ENCODE measurements at places on chromosomes 7 and 10.

DNA sequence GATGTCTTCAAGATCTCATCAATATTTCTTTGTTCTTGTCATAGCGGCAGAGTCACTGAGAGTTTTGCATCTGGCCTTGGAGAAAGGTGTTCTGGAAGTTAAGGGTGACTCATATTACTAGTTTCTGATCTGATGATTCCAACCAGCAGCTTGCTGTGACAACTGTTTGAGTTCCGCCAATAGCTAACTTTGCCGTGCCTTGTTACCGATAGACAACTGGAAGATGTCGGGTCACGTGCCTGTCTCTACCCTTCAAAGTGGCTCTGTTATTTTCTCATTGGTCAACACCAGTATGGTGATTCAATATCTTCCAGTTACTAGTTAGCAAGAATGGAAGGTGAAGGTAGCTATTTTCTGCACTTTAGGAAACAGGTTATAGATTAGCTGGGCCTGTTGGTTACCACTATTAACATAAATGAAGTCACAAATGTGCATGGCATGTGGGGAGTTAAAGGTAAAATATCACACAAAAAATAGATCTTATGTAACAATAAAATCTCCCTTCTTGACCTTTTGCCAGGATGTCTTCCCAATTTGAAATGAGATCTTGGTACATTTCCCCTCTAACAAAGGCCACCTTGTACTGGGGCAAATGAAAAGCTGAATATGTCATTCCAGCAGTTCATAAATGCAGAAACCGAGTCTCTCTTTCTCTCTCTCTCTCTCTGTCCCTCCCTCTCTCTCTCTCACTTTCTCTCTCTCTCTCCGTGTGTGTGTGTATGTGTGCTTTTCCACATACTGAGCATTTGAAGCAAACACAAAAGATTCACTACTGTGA, 2.6 kb upstream of the MGAM2 start:
- DNase-seq = no peak

- DNase-seq = no peak
These were observed 594.8 kb downstream of the ZWINT start for GRCh38 chr10:55766212-55766611.

- DNase-seq = no peak
These were observed 321.3 kb downstream of the BICC1 start for GRCh38 chr10:58833771-58834561.

DNA sequence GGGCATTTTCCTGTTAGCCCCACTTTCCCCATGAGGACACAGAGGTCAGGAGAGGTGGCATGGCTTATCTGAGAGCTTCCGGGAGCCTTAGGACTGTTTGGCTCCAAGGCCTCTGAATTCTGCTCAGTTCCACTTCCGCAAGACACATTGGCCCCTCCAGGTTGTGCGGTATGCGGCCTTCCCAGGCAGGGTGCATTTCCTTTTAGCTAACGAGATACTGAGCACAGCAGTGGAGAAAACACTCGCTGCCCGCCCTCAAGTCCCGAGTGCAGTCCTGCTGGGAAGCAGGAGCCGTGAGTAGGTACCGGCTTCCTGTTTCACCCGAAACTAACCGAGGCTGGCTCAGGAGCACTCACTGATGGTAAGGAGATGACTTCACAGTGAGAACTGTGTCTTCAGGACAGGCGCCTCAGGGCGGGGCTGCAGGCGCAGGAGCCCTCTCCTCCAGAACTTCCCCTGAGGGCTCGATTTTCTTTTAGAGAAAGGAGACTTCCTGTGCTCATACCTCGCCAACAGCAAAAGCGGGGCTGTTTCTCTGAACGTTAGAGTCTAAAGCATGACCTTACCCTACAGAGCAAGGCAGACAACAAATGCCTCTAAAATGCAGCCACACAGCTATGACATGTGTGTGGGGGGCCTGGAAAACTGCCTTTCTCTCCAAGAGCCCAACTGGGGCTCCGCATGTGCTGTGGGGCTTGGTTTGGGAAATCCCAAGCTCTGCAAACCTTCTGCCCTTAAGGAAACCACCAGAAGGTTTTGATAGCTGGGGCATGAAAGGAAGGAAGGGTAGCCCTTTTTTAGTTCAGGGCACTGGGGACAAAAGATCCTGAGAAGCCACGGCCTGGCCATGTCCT, 25.9 kb downstream of the RGS10 start:
- DNase-seq = peak; percentile 94

- DNase-seq = no peak
These were observed 396.9 kb upstream of the NRP1 start for GRCh38 chr10:33731322-33731721.

DNA sequence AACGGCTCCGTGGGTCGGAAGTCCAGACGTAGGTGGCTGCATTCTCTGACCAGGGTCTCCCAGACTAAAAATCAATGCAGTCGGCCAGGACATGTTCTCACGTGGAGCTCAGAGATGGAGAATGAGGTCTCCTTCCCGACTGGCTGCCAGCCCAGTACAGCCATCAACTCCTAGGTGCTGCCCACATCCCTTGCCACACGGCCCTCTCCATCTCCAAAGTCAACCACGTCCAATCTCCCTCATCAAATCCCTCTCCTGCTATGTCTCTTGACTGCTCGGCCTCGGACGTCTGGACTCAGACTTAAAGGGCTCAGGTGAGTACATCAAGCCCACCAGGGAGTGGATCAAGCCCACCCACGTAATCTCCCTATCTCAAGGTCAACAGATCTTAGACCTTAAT, 6.9 kb downstream of the MAD1L1 start:
- DNase-seq = no peak

DNA sequence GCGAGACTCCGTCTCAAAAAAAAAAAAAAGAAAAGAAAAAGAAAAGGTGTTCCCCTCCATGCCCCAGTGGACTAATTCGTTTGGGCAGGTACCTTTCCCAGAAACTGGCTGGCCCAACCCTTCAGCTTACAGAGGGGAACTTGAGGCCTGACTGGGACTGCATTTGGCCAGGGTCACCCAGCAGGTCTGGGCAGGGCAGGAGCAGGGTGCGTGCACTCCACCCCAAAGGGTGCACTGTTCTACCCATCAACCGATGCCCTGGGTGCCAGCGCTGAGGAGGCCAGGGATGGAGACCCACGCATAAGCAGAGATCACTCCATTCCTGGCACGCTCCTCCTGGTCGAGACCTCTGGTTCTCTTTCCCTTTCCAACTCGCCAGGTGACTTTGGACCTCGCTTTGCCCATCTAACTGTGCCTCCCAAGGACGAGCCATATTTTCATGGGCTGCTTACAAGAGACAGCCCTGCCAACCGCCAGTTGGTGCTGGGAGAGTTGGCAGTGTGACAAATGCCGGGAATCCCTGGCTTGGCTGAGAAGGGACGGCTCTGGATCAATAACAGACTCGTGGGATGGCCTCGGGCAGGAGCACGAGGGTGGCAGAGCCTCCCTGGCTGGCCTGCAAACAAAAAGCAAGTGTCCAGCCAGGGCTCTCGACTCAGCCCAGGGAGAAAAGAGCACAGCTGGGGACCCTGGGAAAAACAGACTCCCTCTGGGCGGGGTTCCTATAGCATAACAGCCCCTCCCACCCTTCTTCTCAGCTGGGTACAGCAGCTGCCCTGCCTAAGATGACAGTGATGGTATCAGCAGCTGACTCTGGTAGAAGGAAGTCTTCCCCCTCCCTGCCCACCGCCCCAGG, 7.9 kb downstream of the HSPB1 start:
- no peak for DNase-seq

DNA sequence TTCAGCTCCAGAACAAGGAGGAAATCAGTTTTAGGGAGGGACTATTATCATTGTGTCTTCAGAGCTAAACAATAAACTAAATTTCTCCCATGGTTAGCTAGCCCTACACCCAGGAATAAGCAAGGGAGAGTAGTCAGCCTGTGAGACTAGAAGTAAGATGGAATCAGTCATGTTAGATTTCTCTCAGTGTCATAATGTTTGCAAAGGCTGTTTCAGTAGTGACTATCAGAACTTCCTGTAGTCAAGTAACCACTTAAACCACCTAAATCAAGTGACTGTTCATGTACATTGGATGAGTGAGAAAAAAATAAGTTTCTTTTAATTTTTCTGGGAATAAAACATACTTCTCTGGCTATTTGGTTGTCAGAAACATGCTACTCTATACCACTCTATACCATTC, 121.6 kb downstream of the KCND2 start:
- DNase-seq = no peak

DNA sequence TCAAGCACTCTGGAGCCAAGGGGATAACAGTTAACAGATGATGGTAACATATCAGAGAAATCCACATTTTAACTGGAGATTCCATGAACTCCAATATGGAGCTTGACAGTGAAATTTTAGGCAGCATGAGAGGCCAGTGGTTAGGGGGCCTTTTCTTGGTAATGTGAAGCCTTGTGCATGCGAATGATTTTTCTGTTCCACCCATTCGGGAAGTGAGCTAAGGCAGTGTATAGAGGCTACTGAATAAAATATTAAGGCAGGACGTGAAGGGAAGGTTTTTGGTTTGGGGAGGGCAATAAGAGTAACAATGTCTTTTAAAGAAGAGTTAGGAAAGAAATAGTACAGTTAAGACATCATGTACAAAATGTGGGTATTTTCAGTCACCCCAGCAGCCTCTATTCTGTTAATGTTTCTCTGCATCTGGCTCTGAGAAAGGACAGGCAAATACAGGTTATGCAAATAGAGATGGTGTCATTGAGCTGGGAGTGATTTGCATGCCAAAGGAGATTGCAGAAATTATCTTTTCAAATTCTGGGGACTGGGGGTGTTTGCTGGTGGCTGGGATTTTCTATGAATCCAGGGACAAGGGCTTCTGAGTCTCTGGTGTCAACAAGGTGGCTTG, 6.8 kb upstream of the TAS2R60 start:
- no peak for DNase-seq

- peak; percentile 62 for DNase-seq
These were observed 66.8 kb upstream of the CCNJ start for GRCh38 chr10:95976362-95977229.

DNA sequence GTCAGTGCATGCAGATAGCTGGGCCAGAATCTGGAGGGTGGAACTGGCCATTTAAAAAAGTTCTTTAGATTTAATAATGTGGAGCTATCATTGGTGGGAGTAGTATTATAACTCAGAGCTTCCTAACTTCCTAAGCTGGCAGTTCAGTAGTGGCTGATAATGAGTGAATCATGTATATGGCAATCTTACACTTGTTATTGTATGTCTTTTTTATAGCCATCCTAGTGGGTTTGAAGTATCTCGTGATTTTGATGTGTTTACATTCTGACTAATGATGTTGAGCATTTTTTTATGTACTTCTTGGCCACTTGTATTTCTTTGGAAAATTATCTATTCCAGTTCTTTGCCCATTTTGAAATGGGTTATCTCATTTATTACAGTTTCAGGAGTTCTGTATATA, 15.4 kb downstream of the TFAM start:
- no peak for DNase-seq

DNA sequence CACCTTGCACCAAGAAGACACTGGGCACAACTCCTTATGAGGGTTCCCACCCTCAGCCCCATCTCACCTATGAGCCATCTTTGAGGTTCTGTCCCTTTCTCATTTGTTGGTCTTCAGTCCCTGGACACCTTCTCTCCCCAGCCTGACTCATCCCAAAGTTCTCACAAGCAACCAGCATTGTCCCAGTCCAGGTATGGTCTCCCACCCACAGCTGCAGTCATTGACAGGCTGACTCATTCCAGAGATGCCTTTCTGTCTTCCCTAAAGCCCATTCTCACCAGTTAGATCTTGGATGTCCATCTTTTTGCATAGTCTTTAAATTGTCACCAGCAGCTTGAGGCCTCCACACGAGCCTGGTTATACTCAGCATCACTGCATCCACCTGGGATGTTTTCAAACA, 26.7 kb upstream of the BMPR1A start:
- no peak for DNase-seq

DNA sequence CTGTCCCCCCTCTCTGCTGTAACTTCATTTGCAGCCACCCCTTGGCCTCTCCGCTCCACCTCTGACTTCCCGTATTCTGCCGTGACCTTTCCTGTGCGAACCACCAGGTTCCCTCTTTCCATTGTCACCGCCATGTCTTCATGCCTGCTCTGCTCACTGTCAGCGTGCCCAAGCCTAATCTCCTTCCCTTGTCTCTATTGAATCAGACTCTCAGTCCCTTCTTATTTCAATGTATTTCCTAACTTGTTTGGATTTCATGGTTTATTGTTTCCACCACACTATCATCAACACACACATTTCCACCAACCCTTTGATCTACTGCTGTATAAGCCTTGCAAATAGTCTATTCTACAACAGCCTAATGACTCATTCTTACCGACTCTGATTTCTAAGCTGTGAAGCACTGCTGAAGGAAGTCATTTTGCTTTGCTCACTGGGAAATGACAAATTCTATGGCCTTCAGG, 30.0 kb upstream of the INHBA start:
- peak; percentile 58 for DNase-seq

DNA sequence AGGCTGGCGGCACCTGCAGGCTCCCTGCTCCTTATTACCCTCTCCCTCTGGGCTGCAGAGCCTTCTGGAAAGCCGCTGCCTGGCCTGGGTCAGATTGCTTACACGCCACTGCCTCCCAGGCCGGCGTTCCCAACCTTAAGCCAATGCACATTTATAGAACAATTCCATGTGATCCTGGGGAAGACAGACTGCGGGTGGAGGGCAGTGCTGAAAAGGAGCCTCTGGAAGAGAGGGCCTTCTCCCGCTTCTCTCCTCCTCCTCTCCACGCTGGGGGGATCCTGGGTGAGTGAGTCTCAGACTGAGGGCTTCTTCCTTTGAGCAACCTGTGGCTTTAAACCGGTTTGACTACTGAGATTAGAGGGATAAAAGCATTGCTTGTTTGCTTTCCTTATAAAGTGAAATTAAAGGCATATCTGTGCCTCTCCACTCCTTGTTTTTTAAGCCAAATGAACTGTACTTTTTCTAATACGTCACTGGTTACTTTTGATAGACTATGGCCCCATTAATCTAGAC, 5.5 kb downstream of the TACC2 start:
- no peak for DNase-seq

GRCh38 chr7:15682751-15683245, 3.7 kb downstream of the MEOX2 start:
- DNase-seq = no peak

DNA sequence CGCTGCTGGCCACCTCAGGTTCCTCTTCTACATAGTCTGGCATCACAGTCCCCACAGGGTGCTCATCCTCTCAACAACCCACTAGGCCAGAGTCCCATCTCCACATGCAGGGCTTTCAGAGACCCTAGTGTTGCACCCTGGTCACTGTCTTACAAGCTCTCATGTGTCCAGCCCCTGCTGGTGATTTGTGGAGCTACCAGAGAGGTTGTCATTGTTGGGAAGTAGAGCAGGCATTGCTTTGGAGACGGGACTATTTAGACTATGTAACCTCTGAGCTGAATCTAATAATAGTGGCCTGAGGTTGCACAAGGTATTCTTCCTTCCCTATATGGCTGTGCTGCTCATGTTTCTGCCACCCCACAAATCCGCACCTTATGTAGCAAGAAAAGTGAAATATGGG, 135.3 kb upstream of the VWC2 start:
- peak; percentile 40 for DNase-seq

- peak; percentile 61 for DNase-seq
These were observed 16.8 kb downstream of the DLD start for GRCh38 chr7:107907790-107908189.

GRCh38 chr10:117441812-117442443, 66.7 kb upstream of the PDZD8 start:
- peak; percentile 55 for DNase-seq

- DNase-seq = no peak
These were observed 24.2 kb downstream of the CFAP69 start for GRCh38 chr7:90269163-90269562.
